ENCODE measurements at places on chromosomes 6 and 20.
A peak's percentile ranks its signal among the peaks of the same experiment; 100 is the strongest.

- no peak for DNase-seq
Observed at GRCh38 chr20:24124003-24124402, 135.4 kb upstream of the GGTLC1 start.

DNA sequence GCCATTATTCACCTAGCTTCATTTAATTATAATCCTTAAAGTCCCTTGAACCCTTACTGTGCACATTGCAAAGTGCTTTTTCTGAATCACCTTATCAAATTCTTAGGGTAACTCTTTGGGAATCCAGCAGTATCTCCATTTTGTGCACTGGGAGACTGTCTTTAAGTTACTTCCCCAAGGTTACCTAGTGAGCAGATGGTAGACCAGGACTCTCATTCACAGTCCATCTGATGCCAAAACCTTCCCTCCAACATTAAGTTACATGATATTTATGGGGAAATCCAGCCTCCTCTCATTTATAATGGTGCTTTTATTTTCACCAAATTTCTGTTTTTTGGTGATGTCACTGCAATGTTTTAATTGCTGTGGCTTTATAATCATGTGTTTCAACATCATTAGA lies 75.7 kb downstream of the NCOA7 start:
- DNase-seq, result no peak

- DNase-seq, result no peak
Observed at GRCh38 chr6:142896732-142897131, 48.2 kb downstream of the HIVEP2 start.

- no peak for DNase-seq
Observed at GRCh38 chr6:135189344-135189743, 8.2 kb downstream of the MYB start.

GRCh38 chr20:45821947-45822346 lies 5.2 kb downstream of the TNNC2 start:
- no peak for DNase-seq

- peak; percentile 69 for DNase-seq
Observed at GRCh38 chr6:100001915-100002388, 7.9 kb upstream of the MCHR2 start.

GRCh38 chr6:46453741-46454316 lies 37.4 kb downstream of the RCAN2 start:
- peak; percentile 60 for DNase-seq

DNA sequence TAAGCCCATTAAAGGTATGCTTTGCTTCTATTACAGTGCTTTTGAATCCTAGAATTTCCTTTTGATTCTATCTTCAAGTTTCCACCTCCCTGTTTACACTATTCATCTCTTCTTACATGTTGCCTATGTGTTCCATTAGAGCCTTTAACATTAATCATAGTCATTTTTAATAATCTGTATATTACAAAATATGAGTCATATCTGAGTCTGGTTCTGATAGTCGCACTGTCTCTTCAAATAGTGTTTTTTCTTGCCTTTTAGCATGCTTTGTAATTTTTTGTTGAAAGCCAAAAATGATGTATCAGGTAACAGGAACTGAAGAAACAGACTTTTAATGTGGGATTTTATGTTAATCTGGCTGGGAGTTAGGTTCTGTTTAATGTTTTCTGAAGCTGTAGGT lies 68.4 kb downstream of the DNAAF9 start:
- no peak for DNase-seq

GRCh38 chr6:113141901-113142300 lies 715.2 kb upstream of the MARCKS start:
- DNase-seq, result no peak

GRCh38 chr20:22611636-22612035 lies 27.3 kb upstream of the FOXA2 start:
- DNase-seq, result no peak

DNA sequence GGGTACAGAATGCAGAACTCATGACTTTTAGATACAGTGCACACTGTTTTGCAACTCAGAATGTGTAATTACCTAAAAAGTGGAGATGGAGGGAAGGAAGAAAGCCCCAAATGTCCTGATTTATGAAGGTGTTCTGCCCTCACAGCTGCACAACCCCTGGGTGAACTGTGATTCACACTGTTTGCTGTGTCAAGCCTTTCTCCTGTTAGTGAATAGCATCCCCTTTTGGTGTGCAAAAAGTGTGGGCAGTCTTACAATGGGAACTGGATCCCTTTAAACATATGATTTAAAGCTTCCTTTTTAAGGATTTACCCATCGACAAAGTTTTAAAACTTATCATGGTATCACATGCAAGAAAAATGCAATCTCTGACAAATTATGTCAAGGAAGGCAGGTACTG lies 633.4 kb upstream of the EPHA7 start:
- DNase-seq, result no peak

DNA sequence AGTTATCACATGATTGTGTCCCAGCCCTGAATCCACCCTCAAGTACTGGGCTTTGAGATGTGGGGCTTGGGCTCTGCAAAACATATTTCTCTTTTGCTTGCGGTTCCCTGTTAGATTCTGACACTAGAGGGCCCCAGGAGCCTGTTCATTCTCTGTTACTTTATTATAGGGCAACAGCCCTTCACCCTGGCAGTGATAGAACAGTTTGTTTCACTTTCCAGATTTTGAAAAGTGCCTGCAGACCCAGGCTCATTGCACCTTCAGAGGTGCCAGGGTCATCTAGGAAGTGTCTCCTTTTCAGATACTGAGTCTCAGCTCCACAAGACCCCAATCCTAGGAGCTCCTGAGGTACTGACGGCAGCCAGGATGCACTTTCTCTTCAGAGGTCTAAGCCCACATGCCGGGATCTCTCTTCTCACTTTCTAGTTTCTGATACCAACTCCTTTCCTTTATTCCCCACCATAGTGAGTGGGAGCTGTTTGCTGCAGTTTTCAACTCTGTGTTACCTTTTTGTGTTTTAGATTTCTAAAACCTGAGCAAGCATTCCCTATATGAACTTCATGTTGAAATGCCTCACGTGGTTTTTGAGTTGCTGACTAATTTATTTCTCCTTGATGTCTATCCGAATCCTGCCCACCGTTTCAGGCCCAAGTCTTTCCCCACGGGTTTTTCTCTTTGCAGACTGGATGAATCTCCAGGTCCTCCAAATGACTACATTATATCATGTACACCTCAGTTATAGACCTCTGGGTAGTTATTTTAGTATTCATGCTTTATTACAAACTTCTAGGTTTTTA lies 10.9 kb downstream of the ABT1 start:
- DNase-seq, result peak; percentile 64

DNA sequence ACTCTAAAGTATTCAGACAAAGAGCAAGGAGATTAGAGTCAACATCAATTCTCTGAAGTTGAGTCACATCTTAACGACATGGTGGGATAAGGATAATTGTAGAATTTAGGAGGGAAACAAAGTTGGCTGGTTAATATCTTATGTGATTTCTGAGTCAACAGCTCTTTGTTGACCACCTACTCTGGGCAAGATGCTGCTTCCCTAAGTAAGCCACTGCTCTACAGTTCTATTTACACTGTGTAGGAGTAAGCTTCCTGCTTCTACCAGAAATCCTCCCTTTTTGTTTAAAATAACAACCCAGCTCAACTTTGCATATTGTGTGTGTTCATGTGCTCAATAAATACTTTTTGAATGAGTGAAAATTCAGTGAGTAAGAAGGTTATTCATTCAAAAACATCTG lies 3.1 kb downstream of the HS3ST5 start:
- DNase-seq, result no peak

DNA sequence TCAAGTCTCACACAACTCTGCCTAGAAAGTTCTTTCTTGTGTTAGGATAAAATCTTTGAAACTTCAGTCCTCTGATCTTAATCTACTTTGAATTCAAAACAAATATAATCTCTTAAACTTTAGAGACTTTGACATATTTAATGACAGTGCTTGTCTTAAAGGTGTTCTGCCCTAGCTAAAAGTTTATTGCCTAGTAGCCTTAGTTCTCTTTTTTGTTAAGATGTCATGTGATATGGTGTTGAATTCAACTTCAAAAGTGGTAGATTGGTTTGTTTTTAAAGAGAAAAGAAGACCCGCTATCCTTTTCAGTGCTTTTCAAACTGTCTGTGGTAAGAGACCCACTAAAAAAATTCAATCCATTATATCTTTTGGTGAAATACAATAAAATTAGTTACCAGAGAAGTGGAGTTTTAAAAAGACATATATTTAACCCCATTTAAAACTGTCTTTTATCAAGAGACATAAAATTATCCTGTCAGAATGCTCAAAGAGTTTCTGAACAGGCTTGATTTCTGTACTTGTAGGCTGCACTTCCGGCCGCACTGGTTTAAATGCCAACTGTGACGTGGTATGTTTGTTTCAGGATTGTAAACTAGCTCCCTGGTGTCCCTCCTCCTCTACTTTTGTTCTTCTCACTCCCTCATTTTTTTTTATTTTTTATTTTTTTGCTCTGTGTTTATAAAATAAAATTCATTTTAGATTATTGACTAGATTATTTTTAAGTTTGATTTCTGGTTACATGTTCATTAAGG lies 76.5 kb downstream of the QKI start:
- DNase-seq, result no peak

DNA sequence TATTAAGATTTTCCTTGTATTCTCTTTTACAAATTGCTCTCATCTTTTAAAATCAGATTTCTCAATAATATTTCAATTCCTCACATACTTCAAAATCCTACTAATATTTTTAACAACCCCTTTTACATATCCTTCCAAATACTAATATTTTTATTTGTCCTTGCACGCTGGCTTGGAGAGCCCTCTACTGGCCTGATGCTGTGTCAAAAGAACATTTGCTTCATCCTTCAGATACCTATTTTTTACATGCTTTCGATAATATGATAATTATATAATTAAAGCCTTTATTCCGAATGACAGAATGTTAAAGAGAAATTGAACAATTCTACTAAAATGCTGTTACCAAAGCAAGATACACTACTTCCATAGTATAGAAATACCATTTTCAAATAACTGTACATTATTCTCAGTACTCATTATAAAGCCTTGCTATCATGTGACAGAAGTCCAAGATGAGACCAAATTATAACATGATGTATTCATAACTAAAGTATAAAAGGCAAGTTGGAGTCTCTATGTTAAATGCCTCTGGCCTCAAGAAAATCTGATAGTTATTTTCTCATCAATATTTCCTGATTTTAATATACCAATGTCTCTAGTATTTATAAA lies 39.0 kb upstream of the PLN start:
- DNase-seq, result peak; percentile 39

DNA sequence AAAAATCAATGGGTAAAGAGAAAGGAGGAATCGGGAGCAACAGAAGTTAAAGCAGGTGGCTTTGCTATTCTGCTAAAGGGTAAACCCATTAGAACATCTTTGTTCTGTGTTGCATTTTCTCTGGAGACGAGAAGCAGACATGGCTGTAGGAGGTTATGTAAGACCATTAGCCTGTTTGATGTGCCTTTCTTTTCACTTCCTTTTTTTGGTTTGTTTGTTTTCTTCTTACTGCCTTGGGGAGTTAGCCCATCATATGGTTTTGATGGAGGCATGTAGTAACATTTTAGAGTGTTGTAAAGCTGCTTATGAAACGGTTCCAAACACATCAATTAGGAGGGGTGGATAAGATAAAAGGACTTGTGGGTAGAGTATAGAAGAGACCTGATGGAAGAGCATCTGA lies 131.0 kb downstream of the DOK5 start:
- no peak for DNase-seq

- DNase-seq, result no peak
Observed at GRCh38 chr6:93927731-93928130, 508.4 kb upstream of the EPHA7 start.

GRCh38 chr6:123638865-123639264 lies 2.1 kb upstream of the TRDN start:
- DNase-seq, result no peak

GRCh38 chr6:44100088-44100550 lies 27.1 kb downstream of the MRPL14 start:
- DNase-seq, result peak; percentile 31

DNA sequence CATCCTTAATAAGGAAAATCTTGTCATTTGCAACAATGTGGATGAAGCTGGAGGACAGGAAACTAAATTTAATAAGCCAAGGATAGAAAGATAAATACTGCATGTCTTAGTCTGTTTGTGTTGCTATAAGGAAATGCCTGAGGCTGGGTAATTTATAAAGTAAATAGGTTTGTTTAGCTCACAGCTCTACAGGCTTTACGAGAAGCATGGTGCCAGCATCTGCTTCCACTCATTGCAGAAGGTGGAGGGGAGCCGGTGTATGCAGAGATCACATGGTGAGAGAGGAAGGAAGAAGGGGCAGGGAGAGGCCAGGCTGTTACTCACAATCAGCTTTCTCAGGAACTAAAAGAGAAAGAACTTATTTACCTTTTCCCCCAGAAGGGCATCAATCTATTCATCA lies 118.9 kb upstream of the SMLR1 start:
- peak; percentile 54 for DNase-seq

DNA sequence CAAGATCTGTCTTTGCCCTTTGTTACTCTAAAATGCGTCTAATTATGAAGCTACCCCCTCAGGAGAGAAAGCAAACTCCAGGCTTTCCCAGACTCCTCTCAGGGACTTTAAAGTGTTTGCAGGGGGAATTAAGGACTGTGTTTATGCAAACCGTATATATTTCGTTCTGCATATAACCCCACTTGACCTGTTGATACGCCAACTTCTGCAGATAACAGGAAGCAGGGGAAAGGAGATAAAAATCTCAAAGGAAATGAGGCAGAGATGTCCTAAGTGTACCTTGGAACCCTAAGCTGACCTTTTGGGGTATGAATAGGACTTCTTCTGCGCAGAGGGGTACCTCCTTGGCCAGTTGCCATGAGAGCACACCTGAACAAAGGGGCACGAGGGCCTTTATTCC lies 8.1 kb downstream of the SYCP2L start:
- DNase-seq, result no peak

GRCh38 chr6:3326184-3326971 lies 67.6 kb downstream of the PSMG4 start:
- no peak for DNase-seq

DNA sequence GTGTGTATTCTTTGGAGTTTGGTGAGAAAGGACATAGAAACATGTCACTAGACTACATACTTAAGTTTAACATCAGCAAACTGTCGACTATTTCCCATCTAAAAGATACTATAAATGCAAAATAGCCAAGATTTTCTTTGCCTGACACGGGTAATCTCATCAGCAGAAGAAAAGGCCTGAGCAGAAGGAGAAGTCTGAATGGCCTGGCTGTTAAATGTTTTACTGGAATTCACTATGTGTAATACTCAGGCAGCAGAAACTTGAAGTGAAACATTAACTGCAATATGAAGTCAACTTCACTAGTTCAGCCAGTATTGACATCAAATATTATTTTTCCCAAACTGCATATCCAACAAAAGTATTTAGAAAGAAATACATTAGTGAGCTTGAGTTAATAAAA lies 6.4 kb upstream of the DSE start:
- no peak for DNase-seq

- no peak for DNase-seq
Observed at GRCh38 chr20:58071298-58071697, 157.2 kb downstream of the ANKRD60 start.

DNA sequence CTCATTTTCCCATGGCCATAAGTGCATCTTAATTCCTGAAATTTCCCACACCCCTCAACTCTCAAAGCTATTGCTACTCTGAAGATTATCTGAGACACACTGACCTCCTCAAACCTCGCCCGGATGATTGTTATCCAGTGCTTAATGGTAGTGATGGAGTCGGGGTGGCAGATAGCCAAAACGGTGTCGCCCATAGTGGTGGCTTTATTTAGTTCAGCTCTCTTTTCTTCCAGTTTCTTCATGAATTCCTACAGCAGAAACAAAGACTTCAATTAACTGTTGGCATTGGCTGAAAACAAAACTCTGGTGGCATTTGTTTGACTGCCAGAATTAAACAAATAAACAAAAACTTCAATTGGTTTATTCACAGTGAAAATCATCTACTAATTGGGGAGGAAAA lies 165.4 kb downstream of the DST start:
- DNase-seq, result no peak

- no peak for DNase-seq
Observed at GRCh38 chr6:47476781-47477496, 650 bp upstream of the CD2AP start.

GRCh38 chr6:118719351-118720124 lies 68.1 kb upstream of the CEP85L start:
- no peak for DNase-seq
